Epithelial cell of umbilical artery (primary cell): ENCODE measurements at places on chromosomes 16 and 17. TPM values are rescaled to one million over a fixed set of nuclear protein-coding genes. Genes with fewer than 3 reads are reported as not detected.

Gene SEZ6
- not detected in 2 replicates for total RNA-seq

Gene POLR3K
- total RNA-seq = 8.2 and 10.4 TPM in 2 replicates

Gene CEMP1
- total RNA-seq = not detected in 2 replicates

Gene RNU2-1
- not detected in 2 replicates for total RNA-seq

Gene SLC47A1
- total RNA-seq = 2.3 and 4.4 TPM in 2 replicates

Gene CCL18
- total RNA-seq = not detected in 2 replicates

Gene LRRC37A
- total RNA-seq = 1.1 and 1.6 TPM in 2 replicates
